Fibroblast of the aortic adventitia (primary cell): ENCODE measurements at places on chromosomes 2 and 18.

GRCh38 chr2:59713577-59713976, 839.9 kb downstream of the BCL11A start:
- no peak for DNase-seq

DNA sequence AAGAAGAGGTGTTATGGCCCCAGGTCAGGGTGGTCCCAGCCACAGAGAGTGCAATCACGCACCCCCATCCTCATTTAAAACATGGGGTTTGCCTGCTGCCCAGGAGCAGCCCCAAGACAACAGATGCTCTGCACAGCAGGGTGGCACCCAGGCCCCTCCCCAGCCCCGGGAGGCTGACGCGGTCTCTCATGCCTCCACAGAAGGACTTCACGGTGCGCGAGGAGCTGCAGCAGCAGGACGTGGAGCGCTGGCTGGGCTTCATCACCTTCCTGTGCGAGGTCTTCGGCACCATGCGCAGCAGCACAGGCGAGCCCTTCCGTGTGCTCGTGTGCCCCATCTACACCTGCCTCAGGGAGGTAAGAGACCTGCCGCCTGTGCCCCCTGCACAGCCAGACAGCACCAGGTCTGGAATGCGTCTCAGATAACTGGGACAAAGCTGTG, 133.7 kb downstream of the SMAD7 start:
- DNase-seq: no peak

GRCh38 chr2:149064365-149064841, 25.9 kb downstream of the LYPD6B start:
- DNase-seq: no peak

DNA sequence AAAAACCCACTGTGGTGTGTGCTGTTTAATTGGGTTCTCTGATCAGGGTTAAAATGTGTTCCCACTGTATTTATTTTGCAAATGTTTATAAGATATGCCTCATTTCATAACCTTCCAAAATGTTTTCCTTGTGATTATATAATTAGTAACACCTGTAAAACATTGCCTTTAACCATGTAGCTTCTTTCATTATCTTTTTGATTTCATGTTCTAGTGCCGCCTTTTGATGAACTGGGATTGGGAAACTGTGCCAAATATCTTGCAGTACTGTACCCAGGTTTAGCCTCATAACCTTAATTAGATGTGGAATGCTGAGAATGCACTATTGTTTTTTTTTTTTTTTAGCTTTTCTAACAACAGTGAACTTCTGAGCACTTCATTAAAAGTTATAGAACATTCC, 96.9 kb downstream of the TANC1 start:
- peak; percentile 42 for DNase-seq

DNA sequence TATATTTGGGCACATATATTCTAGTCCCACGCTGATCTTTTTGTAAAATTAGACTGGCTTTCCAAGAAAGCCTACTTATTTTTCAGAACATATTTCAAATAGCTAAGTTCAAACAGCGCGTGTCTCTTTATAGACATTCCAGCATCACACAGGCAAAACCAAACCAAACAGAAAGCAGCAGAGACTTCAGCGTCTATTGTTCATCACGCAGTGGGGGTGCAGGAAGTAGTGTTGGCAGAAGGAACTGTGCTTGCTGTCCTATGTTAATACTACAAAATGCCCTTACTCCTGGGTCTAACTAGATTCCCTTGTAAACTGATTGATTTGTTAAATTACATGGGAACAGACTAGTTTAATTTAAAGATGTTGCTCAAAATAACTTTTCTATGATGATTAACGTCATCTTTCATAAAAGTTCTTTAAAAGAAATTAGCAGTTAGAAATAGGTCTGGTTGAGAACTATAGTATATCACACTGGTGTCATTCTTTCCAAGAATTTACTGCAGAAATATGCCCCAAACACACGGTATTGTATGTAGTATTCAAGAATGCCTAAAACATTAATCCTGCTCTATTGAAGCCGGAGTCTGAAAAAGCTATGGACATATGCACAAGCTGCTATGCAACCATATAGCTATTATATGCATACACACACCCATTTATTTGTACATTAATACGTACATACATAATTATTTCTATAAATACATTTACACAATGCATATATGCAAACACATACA, 436.3 kb downstream of the CBLN2 start:
- DNase-seq: no peak

- DNase-seq: no peak
Measured at GRCh38 chr2:181787310-181788048, 104.1 kb upstream of the ITPRID2 start.

DNA sequence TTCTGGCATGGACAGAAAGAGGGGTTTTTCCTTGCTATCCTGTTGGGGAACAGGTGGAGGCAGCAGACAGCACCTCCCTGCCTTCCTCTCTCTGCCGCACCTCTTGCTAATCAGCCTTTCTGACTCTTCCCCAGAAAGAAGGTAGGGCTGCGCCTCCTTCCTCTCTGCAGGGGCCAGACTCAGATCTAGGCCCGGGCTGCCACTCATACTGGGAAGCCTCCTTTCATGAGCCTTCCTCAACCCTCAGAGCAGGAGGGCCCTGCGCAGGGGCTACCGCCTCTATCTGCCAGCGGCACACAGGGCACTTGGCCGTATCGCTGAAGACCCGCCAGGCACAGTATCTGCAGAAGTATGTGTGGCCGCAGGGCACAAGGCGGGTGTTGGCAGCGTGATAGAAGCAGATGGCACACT, 7.1 kb downstream of the NEURL3 start:
- no peak for DNase-seq

GRCh38 chr2:178363252-178363651, 87.7 kb downstream of the PRKRA start:
- DNase-seq: no peak

- no peak for DNase-seq
Measured at GRCh38 chr2:84243788-84244733, 215.0 kb downstream of the SUCLG1 start.

GRCh38 chr18:21980744-21981143, 188.6 kb upstream of the GATA6 start:
- no peak for DNase-seq

GRCh38 chr2:41598161-41598894, 449.5 kb upstream of the PKDCC start:
- DNase-seq: peak; percentile 76

- DNase-seq: peak; percentile 63
Measured at GRCh38 chr2:128535953-128536352, 217.3 kb upstream of the HS6ST1 start.

- DNase-seq: no peak
Measured at GRCh38 chr2:129678751-129679150, 300.7 kb upstream of the RAB6C start.

DNA sequence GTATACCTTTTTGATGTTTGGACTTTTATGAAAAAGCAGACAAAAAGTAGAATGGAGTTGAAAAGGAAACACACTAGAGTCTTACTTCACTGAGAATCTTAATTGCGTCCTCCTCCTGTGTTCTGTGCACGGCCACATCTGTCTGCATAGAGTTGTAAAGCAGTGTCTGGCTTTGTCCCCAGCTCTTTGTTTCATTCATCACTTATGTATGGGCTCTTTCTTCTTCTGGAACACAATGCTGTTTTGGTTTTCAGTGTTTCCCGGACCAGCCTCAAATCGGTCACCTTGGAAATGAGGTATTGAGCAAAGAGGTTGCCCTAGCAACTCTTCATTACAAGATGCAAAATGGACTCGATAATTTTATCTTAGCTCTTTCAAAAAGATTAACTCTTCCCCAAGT, 104.3 kb upstream of the CNGA3 start:
- no peak for DNase-seq

GRCh38 chr2:112923237-112923966, 12.4 kb downstream of the IL37 start:
- peak; percentile 27 for DNase-seq
